ENCODE measurements at places on chromosomes 5 and 9.

DNA sequence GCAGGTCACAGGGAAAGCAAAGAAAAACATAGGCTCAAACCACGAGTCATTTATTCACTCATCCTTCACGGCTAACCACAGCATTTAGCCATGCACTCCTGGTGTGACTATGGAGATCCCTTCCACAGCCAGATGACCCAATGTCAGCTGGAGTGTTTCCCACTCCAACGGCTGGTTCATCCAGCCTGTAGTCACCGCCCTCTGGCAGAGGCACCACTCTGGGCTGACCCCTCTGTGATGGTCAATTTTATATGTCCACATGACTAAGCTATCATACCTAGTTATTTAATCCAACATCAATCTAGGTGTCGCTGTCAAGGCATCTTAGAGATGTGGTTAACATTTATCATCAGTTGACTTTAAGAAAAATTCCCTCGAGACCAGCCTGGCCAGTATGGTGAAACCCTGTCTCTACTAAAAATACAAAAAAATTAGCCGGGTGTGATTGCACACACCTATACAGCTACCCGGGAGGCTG, 9.5 kb upstream of the PHF19 start:
- DNase-seq, result no peak

- no peak for DNase-seq
These were observed 24.2 kb downstream of the ANP32B start for GRCh38 chr9:98007251-98007928.

- DNase-seq, result no peak
These were observed at the start of gene NME5 for GRCh38 chr5:138138949-138139780. Gene NME5, minus strand, starts transcription at chr5:138139428. Its CDS starts 648 bp downstream, at chr5:138138780.

GRCh38 chr5:15354021-15354420, 146.0 kb upstream of the FBXL7 start:
- DNase-seq, result no peak

DNA sequence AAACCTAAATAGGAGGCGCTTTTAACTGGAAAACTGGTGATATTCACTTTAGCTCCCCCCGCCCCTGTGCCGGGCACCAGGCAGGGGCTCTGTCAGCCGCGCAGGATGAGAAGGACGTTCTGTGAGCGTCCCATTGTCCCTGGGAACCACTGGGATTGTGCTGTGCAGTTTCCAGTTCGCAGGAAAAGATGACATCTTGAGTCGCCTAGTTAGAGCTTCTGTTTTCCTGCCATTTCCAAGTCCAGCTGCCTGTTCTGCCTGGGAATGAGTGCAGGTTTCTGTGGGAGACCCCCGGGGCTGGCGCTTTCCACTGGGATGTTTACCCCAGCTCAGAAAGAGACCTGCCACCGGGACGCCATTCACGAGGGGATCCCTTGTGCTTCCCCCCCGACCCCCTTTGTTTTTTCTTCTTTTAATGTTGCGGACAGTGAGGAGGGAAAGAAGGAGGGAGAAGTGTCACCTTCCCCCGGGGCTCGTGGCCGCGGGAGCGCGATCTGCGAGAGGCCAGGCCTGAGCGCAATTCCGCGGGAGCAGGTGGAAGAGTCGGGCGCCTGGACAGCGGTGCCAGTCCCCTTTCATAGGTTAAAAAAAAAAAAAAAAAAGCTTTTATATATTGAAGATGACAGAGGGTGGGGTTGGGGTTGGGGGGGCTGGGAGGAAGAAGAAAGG, 121.5 kb downstream of the RMI1 start:
- no peak for DNase-seq

- DNase-seq, result no peak
These were observed 16.1 kb upstream of the LNPEP start for GRCh38 chr5:96919754-96920197.
